ENCODE measurements at places on chromosomes 3 and 15.

DNA sequence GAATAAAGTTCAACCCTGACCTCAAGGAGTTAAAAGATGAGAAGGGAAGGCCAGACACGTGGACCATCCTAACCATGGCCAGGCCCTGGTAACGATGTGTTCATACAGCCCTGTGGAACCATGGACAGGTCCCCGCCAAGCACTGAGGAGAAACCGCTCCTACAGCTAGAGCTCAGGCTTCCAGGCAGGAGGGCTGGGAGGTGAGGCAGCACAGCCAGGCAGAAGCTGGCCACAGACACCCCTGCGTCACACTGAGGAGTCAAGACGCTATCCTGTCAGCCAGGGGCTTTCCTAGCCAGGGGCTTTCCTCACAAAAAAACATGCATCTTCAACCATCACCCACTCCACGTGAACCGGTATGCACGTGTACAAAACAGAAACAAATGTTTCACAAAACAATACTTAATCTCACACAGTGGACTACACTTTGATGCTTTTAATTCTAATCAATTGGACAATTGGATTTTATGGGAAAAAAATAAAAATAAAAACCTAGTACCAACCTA is 73.2 kb downstream of the TBC1D2B start:
- DNase-seq, result no peak

DNA sequence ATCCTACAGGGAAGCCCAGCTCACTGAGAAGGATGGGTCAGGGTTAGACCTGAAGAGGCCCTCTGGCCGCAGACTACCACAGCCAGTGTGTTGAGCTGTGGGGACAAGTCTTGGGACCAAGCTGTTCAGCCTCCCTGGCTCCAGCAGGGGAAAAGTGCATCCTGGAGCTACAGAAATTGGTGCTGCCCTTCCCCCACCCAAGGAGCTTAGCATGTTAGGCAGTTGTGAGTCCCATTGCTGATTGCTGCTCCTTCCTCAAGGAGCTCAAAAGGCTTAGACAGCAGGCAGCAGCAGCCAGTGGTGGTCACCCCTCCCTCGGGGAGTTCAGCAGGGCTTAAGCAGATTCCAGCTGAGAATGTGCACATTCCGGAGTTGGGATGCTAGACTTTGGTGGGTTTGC is 165.6 kb downstream of the ATP8B4 start:
- no peak for DNase-seq

- DNase-seq, result no peak
Observed at GRCh38 chr3:123853686-123854372, 30.3 kb downstream of the MYLK start.

DNA sequence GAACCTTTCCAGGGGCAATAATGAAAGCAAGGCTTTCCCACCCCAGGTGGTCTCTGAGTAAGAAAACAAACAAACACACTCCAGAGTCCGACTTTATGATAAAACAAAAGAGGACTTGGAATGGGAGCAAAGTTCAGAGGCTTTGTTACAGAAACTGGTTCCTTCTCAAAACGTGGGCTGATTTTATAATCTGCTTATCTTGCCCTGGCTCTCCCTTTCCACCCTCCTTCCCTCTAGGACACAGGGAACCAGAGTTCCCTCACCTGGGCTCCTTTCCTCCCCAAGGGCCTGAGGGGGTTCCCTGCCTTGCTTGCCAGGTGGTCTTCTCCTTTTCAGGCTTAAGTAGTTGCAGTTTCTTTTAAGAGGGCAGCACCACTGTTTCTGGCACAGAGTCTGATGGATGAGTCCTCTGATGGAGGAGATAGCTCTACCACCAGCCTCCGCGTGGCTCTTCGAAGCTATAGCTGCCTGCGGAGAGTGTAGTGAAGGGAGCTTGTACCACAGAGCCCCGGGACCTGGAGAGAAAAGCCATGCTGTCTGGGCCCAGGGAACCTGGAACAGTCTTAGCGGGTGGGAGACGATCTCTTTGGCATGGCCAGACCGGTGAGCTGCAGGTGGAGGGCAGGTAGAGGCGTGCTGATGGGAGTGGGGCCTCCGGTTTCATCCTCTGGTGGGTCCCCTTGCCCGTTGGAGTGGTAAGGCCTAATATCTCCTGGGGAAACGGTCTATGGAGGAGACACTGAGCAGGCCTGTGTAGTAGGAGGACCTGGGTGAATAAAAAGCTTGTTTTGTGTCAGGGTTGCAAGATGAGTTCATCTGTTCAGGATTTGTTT is 68.7 kb downstream of the SMAD6 start:
- no peak for DNase-seq
